Hippocampal formation (tissue), 2 donors: ENCODE measurements at places on chromosomes 13 and 19.

- no peak for DNase-seq
These were observed 240.0 kb upstream of the SGCG start for GRCh38 chr13:22940736-22941135.

DNA sequence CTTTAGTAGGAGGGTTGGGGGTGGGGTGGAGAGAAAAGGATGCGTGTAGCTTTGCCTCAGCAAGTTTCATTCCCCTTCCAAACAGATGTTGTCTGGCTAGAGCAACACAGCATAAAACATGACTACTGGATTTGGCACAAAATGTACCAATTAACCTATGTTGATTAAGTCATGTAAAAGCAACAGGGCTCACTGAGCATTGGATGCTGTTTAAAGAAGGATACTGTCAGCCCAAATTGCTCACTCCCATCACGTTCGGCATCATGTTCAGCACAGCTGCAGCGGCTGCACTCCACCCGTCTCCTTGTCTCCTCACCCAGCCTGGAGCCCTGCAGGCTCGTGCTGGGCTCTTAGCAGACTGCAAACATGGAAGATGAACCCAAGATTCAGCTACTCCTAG lies 77.5 kb downstream of the DLEU7 start:
- no peak for DNase-seq

DNA sequence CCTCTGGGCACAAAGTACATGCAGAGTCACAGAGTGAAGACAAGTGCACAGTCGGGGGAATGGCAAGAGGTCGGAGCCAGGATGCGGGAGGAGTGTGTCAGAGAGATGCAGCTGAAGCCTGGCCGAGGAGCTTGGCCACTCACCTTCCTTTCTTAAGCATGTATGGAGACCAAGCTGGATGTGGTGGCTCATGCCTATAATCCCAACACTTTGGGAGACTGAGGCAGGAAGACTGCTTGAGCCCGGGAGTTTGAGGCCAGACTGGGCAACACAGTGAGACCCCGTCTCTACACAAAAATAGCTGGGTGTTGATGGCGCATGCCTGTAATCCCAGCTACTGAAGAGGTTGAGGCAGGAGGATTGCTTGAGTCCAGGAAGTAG lies 67.0 kb downstream of the LATS2 start:
- DNase-seq = no peak

GRCh38 chr13:33677215-33677614 lies 140.7 kb upstream of the RFC3 start:
- no peak for DNase-seq

DNA sequence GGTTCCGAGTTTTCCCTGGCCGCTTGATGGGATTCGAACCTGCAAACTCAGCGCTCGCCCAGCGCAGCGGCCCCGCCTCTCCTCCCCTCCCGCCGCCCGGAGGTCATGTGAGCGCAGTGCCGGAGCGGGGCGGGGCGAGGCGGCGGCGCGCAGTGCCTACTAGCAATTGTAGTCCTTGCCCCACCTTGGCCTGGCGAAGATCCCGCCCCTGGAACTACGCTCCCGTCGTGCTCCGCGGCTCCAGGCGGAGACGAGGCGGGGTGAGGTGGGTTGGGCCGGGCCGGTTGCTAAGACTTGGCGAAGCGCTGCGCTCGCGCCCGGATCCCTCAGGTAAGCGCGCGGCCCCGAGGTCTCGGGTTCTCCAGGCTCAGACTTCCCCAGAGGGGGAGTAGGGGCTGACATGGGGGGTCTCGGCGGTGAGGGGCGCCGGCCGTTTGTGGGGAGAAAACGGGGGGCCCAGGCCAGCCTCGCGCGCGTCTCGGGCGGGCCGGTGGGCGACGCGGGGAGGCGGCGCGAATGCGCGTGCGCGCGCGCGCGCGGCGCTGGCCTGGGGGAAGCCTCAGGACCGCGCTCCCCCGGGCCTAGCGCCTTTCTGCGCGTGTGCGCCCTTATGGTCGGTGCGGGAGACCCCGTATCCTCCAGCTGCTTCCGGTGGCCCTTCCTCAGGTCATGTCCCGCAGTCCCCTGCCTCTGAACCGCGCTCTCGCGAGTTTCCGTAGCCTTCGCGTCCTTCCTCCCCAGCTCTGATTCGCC lies at the start of the genes ADAT3 and SCAMP4:
Gene ADAT3 (plus strand): TSS at position 290 of the 753 bp plus-strand sequence. CDS start 6,649 bp downstream, outside the sequence.
Gene SCAMP4 (plus strand): TSS at position 290 of the 753 bp plus-strand sequence. CDS start 9,621 bp downstream, outside the sequence.
- DNase-seq = peak; percentile 98

GRCh38 chr19:12689581-12690216 lies 1.9 kb downstream of the GNG14 start:
- DNase-seq = no peak

GRCh38 chr19:30322641-30323320 lies 49.4 kb upstream of the ZNF536 start:
- DNase-seq = no peak

DNA sequence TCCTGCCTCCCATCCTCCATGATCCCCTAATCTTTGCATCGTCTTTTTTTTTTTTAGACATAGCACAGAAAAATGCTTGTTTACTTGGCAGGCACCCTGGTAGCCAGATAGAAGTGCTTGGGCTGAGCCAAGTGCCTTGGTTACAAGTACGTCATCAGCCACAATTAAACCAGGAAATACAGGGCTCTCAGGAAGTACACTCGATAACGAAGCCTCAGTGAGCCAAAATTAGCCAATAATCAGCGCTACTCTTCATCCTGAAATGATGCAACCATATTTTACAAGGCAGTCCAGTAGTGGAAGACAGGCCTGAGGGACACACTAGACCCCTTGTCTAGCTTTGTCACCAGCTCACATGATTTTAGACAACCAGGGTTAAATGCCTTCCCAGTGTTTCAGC lies 194.0 kb upstream of the NBEA start:
- no peak for DNase-seq

- no peak for DNase-seq
These were observed 41.3 kb upstream of the NPAS1 start for GRCh38 chr19:46978171-46978869.

DNA sequence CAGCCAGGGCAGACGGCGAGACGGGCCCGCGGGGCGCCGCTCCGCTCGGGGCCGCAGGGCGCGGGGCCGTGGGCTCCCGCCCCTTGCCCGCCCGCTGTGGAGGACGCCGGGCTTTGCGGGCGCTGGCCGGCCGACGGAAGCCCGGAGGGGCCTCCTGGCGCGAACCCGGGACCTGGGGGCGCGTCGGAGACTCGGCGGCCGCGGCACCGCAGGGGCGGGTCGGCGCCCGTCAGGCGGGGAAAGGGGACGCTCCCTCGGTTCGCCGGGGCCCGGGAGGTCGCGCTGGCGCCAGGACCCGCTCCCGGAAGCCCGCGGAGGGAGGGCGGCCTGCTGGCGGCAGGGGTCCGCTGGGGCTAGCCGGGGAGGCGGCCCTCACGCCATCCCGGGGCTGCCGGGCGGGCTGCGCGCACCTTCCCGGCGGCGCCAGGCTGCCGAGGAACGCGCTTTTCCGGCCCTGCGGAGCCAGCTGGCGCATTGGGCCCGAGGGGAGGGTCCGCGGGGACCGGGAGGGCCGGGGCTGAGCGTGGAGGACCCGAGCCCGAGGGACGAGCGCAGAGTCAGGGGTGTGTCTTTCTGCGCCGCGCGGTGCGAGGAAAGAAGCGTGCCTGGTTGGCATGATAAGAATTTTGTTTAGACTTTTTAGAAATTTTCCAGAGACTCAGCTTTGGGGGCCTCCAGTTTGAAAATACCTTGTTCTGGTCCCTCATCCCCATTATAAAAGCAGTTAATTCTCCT lies 511 bp downstream of the GARRE1 start:
- DNase-seq = no peak

DNA sequence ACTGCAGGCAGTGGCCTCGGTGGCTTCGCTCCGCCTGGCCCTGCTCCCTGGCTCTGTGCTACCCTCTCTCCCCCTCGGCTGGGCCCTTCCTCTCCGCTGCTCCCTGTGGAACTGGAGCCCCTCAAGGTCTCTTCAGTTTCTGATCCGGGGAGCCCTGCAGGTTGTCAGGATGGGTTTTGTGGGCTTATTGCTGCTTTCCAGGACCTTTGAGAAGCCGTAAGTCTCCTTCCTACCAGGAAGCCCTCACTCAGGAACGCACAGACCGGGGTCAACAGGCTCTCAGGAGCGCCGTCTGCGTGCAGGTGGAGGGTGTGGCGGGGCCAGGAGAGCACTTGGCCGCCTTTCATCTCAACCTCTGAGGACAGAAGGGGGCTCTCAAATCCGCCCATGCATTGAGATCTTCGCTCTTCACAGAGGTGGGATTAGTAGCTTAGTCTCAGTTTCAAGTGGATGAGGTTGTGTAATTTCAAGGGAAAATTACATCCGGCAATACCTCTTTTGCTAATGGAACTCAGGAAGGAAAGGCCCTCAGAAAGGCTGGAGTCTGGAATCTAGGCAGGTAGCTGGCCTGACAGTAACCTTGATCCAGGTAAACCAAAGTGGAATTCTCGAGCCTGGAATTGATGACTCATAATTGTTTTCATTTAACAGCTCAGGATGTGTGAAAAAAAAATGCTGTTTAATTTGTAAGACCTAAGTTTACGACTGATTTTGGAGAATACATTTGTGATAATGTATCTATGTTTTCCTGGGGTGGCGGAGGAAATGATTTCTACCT lies 102.0 kb downstream of the ATP11A start:
- DNase-seq = no peak

- no peak for DNase-seq
These were observed 273.7 kb downstream of the DIAPH3 start for GRCh38 chr13:59890054-59890453.

DNA sequence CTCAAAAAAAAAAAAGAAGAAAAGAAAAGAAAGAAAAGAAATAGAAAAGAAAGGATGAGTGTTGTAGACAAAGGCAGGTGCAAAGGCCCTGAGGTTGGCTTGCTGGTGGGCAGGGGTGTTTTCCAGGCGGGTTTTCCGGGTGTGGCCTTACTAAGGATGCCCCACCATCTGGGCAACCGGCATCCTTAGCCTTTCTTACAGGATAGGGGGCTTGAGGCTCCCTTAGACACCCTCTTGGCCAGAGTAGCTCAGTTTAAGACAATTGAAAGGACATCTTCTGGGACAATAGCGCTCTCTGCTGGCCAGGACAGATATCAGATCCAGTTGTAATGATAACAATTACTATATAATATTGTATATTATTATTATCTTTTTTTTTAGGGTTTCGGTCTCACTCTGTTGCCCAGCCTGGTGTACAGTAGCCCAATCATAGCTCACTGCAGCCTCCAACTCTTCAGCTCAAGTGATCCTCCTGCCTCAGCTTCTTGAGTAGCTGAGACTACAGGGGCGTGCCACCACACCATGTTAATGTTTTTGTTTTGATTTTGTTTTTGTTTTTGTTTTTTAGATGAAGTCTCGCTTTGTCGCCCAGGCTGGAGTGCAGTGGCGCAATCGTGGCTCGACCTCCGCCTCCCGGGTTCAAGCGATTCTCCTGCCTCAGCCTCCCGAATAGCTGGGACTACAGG lies 1.4 kb upstream of the QTRT1 start:
- no peak for DNase-seq
